ENCODE measurements at places on chromosomes 4 and X.

DNA sequence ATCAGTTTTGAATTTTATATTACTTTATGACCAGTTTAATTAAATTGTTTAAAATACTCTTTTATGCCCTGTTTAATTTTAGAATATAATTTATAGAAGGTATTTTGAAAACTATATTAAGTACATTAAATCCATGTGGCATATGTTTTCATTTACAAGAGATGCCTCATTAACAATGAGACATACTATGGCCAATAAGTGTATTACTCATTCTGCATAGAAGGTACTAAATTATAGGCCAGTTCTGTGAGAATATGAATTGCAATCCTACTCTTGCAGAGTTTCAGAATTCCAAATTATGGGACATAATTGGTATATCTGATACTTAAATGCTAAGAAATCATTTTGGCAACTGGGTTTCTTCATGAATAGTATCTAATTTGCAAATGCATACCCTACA lies 951.1 kb downstream of the FAT4 start:
- DNase-seq = no peak

GRCh38 chr4:103292373-103292772 lies 94.2 kb upstream of the CENPE start:
- DNase-seq = no peak

GRCh38 chrX:72142794-72143608 lies 11.3 kb upstream of the RTL5 start:
- no peak for DNase-seq

GRCh38 chr4:125620066-125620860 lies 305.5 kb downstream of the FAT4 start:
- no peak for DNase-seq

- DNase-seq = no peak
Observed at GRCh38 chrX:108736509-108737479, at the start of gene IRS4. IRS4 (minus strand) TSS chrX:108736563.

DNA sequence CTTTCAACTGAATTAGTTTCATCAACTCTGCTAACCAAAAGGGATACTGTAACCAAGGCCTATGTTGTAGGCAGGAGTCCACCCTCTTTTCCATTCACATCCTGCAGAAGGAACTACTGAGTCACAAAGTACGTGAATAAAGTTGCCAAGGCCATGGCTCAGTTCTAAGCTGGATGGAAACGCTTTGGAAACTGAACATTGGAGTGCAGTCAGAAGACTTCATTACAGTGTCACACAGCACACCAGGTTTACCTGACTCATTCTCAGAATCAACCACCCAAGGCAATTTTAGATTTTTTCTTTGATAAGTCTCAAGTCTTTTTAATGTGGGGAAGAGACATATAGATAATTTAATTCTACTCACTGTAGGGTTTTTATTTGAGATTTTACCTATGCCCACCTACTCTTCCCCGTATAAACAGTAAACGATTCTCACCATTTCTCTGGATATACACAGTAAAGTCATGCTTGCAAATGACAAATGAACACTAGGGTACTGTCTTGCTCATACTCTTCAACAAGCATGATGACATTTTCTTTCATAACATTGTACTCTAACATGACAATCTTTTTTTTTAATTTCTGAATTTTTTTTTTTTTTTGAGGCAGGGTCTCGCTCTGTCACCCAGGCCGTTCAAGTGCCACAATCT lies 58.9 kb upstream of the RBM47 start:
- no peak for DNase-seq

- DNase-seq = no peak
Observed at GRCh38 chr4:72935462-72935861, 134.1 kb downstream of the COX18 start.

- no peak for DNase-seq
Observed at GRCh38 chrX:1164322-1165288, 47.8 kb downstream of the CRLF2 start.

- DNase-seq = peak; percentile 63
Observed at GRCh38 chrX:74133156-74133796, 170.7 kb upstream of the ZCCHC13 start.

DNA sequence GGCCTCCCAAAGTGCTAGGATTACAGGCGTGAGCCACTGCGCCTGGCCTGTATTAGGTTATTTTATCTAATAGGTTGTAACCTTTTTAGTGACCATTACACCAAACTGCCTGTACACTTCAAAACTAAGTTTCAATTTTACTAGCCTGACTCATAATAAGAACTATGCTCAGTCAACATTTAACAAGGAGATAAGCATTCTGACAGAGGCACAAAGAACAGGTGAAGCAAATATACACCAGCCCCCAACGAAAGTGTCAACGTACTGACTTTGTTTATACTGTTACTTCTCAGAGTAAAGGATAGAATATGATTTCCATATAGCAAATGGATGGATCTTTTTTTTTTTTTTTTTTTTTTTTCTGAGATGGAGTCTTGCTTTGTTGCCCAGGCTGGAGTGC lies 62.8 kb downstream of the SHISA3 start:
- no peak for DNase-seq

DNA sequence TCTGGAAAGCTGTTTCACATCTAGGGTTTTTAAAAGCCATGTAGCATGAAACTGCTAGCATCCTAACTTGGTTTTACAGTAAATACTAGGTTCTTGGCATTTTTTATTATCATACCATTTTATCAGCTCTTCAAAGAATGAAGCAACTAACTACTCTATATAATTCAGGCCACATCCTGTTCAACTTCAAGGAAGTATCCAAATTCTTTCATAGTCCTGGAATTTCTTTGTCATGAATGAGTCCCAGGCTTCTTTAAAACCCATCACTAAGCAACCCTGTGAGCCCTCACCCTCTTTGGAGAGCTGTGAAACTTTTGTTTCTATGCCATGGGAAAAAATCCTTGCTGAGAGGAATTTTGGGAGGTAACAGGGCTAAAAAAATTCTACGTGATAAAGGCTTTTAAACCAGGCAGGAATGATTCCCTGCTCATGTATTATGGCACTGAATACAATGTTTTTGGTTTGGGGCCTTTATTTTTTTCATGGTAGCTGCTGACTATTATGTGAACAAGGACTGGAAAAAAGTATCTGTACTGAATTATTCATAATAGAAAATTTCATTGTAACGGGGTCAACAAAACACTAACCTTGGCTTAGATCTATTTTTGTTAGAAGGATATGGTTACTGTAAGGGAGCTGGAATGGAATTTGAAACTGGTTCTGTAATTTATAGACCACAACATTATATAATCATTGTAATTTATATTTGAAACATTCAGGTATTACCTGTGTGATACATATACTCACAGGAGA lies 164.9 kb downstream of the DCTD start:
- DNase-seq = no peak

- DNase-seq = no peak
Observed at GRCh38 chrX:115408771-115409400, 119.4 kb downstream of the LUZP4 start.

DNA sequence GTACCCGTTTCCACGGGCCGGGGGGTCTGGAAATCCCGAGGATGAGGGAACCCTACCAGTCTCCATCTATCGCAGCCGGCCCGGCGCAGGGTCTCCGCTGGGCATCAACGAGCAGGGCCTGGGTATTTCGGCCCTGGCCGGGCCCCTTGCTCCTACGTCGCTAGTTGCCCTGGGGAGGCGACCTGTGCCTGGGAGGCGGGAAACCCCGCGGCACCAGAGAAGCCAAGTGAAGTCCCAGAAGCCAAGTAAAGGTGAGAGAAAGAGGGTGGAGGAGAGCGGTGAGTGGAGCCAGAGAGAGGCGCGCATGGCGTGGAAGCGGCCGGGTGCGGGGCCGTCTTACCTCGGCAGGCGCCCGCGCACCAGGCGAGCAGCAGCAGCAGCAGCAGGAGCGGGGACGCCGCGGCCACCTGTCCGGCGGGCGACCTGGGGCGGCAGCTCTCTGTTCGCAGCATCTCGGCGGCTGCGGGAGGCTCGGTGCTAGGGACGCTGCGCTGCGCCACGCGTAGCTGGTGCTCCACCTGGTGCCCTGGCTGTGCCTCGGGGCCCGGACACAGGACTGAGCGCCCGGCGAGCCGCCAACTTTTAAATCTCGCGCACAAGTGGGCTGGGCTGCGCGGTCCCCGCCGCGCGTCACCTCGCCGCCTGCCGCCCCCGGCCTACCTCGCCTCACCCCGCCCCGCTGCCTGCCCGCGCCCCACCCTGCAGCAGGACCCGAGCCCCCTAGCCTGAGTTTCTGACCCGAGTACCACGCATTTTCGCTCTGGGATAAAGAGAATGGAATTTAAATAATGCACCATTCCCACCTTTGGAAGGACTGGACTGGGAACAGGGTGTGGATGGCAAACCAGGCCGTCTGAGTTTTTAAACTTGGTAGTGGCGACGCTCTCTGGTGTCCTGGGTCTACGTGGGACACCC lies at the start of gene NMU:
TSS of gene NMU (minus strand) at position 558 of the 915 bp plus-strand sequence. CDS start at position 452, 106 bp downstream.
- no peak for DNase-seq

Measured in CD4-positive, alpha-beta T cell treated with Interleukin-6 at 100 ng/mL for 8 hours (primary cell).